ENCODE measurements at places on chromosomes 2 and 18.
A peak's percentile ranks its signal among the peaks of the same experiment; 100 is the strongest.

DNA sequence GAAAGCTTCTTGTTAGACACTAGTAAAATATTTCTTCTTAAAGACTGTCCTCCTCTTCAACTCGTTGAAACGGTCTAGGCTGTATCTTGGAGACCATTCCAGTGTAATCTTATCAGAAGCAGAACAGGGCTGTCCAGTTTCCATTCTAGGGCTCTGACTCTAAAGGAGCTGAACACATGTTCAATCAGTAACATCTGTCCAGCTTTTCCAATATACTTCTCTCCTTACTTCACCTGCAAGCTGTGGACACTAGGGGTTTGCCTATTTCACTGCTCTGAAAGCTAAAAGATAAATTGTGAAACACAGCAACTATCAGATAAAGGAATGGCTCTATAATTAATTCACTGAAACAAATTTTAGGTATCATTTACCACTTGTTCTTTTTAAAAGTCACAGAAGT lies 73.8 kb downstream of the ZNF385B start:
- no peak for DNase-seq

DNA sequence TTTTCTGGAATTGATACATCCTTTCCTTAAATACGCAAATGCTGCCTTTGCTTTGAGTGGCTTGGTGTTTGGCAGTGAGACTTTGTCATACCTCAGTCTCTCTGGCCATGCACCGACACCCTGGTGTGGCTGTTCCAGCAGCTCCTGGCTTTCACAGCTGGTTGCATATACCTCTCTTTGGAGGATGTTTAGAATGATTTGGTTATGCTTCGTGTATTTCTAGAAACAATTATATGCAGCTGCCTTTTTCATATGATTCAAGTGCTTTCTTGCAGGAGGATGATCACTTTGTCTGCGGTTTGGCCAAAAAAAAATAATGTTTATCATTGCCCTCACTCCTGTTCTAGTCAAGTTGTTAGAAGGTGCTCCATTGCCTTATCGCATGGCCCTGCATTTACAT lies 95.0 kb upstream of the EML6 start:
- no peak for DNase-seq

- no peak for DNase-seq
Measured at GRCh38 chr2:207632575-207633493, 7.6 kb upstream of the METTL21A start.

- no peak for DNase-seq
Measured at GRCh38 chr18:44799382-44799906, 118.8 kb downstream of the SETBP1 start.

GRCh38 chr2:231680285-231680991 lies 27.9 kb upstream of the PTMA start:
- DNase-seq = peak; percentile 51

GRCh38 chr2:223954401-223954800 lies 2.9 kb upstream of the MRPL44 start:
- no peak for DNase-seq

DNA sequence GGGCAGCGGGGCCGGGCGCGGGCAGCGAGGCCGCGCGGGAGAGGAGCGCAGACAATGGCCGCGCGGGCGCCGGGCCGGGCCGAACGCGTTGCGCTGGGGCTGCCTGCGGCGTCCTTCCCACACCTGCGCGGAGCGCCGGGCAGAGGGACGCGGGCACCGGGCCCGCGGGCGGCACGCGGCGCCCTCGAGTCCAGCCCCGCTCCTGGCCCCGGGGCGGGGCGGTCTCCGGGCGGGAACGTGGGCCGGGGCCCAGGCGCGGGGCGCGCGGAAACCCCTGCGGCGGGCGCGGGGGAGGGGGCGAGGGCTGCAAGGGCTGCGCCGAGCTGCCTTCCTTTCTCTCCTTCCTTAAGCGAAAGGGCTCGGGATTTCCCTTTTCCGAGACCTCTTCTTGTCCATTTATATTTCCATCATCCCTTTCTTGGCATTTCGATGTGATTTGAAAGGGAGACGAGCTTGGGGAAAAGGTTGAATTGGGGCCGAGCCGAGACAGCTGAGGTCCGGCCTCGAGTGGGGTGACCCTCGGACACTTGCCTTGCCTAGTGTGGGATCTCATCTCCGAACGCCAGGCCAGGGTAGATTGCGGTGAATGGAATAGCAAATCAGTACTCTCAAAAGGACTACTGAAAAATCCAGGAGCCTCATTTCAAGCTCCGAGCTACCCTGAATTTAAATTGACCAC lies 676 bp downstream of the KLHL23 start:
- peak; percentile 23 for DNase-seq

GRCh38 chr2:45713591-45713990 lies 62.1 kb downstream of the PRKCE start:
- DNase-seq = no peak

DNA sequence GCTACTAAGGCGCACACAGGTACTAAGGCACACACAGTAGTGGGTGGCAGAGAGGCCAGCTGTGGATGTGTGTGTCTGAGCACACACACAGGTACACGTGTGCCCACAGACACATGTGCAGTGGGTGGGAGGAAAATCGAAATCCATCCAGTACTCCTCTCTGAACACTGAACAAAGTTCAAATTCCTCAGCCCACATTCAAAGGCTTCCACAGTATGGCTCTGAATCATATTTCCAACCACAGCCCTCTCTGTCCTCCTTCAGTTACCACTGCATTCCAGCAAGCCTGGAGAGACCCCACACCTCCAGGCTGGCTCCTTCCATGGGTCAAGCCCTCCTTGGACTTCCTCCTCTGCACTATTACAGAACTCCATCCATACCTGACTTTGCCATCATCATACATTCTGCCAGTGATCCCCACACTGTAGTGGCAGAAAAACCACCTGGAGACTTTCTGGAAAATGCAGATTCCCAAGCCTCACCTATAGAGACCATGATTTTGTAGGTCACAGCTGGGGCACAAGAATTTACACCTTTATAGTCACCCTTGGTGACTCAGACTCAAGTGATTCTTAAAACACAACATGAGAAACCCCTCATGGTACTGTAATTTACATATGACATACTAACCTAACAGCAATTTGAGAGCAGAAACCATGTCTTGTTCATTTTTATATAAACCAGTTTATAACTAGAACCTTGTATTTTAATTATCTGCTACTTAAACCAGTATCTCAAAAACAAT lies 31.4 kb downstream of the EPG5 start:
- DNase-seq = no peak

GRCh38 chr2:166373105-166373504 lies 2.6 kb downstream of the SCN9A start:
- no peak for DNase-seq

GRCh38 chr2:222610746-222611145 lies 45.1 kb downstream of the FARSB start:
- DNase-seq = no peak

- no peak for DNase-seq
Measured at GRCh38 chr2:72916743-72917137, 579 bp upstream of the EMX1 start.

GRCh38 chr2:127953128-127953718 lies 67.5 kb upstream of the AMMECR1L start:
- DNase-seq = no peak

GRCh38 chr2:142218471-142218870 lies 87.7 kb upstream of the LRP1B start:
- no peak for DNase-seq
